Stimulated activated CD8-positive, alpha-beta memory T cell treated with anti-CD3 and anti-CD28 coated beads, Interleukin-4, amount 100 ng/mL, for 1 hour (primary cell): ENCODE measurements at places on chromosomes 1 and 21.

GRCh38 chr1:75245239-75245638 lies 111.1 kb downstream of the LHX8 start:
- no peak for DNase-seq

DNA sequence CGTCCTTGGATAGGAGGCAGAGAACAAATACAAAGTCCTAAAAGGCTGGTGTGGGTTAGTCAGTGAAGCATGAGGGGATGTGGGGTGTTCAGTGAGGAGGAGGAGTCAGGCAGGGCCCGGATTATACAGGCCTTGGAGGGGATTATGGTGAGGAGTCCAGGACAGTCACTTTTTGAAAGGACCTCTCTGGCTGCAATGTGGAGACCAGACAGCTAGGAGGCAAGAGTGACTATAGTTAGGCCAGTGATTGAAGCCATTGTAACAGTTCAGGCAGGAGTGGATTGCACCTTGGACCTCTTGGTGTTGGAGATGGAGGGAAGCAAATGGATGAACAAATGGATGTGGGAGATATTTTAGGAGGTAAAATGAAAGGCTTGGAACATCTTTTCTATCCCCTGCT lies 115.8 kb downstream of the C1orf94 start:
- no peak for DNase-seq

- DNase-seq: no peak
These were observed 54.0 kb downstream of the PIK3CD start for GRCh38 chr1:9705337-9706093.

- DNase-seq: no peak
These were observed 12.4 kb downstream of the ATF6 start for GRCh38 chr1:161778522-161778921.

DNA sequence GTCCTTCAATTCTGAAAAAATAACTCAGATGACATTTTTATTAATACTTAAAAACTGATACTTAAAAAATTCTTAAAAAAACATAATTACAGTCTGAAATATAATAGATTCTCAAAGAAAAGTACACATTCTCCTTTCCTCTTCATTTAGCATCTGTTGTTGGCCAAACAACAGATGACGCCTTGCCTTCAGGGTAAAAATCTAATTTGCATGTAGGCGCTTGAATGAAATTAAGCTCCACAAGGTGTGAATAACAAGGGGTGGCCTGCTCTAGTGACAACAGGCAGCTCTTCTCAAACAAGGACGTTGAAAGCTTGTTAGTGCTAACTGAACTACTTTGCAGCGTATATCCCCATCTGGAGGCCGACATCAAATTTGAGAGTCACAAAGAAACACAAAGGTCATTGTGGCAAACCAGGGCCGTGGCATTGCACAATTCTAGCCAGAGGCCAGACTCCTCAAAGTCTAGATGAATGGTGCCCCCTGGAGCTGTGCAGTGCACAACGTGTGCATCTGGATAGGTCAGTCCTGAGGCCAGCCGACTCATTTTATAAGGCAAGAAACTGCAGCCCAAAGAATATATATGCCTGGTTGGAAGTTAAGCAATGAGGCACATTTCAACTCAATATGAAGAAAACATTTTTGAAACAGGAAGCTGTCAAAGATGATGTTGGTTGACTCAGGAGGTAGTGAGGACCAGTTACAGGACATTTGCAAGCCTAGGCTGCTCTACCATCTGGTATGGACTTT lies 459.2 kb upstream of the RUNX1 start:
- no peak for DNase-seq
